ENCODE measurements at places on chromosomes 7 and 10.
A peak's percentile ranks its signal among the peaks of the same experiment; 100 is the strongest.

DNA sequence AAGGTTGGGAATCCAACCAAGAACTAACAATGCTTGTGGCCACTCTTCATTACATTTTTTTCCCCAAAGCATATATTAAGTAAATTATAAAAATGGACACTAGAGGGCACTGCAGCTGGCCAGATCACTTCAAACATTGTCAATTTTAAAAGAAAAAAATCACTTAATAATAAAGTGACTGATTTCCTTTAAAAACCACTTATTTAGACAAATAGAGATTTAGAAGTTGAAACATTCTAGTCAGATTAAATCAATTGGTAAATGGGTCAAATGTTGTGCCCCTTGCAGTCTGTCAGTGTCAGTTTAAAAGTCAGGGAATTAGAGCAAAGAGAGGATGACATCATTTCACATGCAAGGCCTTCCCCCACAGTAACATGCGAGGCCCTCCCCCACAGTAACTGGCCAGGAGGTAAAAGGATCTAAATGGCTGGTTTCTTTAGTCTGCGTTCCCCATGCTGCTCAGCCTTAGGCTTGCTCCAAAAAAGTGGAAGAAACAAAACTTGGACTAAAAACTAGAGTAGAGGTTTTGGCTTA, 177.9 kb downstream of the SKAP2 start:
- peak; percentile 71 for DNase-seq

DNA sequence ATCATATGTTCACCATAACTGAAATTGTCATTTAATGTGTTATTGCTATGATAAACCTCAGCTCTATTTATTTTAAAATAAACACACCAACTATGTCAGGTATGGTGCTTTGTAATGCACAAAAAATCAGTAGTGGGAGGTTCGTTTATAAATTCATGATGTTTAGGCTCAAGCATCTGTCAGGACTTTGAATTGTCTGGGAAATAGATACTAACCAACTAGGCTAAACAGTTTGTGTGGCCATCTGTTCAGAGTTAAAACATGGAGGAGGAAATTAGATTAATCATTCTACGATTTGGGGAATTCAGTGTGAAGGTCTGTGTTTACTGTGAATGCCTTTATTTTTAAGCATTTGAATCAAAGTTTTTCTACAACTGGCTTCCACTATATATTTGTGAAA, 212.6 kb upstream of the FZD8 start:
- DNase-seq: no peak

DNA sequence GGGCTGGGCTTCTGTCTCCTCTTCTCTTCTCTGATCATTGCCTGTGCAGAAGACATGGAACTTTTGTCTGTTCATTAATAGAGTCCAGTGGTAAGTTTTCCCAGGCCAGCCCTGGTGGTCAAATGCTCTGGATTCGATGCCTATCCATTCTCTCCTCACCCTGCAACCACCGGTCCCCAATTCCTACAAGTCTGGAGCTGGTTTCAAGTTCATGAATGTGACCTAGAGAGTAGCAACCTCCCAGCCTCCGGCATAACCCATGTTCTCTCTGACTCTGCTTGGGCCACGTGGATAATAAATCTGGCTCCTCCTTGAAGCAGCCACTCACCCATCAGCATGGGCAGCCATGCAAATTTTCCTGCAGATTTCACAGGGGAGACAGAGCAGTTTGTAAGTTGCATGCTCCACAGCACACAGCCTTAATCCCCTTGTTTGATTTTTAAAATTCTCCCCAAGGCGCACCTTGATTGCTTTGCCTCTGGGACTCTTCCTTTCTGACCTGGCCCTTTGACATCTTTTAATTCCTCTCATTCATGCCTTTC, 37.3 kb upstream of the PDZD8 start:
- DNase-seq: no peak

DNA sequence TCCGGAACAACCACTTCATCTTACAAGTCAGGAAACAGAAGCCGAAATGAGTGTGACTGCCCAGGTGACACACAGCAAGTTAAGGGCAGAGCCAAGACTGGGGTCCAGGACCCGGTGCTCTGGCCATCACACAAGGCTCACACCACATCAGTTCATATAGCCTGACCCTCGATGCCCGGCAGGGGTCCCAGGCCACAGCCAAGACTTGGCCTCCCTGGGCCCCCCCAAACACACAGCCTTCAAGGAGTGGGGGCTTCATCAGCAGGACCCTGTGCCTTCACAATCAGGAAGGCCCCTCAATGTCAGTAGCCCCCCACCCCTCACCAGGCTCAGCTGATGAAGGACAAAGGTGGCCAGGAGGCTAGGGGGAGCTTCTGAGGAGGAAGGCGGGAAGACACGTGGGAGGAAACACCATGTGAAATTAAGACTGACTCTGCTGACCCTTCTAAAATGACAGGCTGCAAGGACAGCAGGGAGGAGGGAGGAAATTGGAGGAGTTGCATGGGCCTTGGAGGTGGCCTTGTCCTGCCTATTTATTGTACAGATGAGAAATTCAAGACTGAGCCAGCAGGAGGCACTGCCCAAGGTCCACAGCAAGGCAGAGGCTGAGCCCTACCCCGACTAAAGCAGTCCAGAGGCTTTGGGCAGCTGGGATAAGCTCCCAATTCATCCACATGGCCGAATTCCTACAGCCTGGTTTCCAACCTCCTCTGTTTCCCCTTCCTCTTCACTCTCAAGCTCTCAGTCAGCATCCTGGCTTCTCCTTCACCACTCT, 216.1 kb upstream of the ZMIZ1 start:
- DNase-seq: peak; percentile 44

GRCh38 chr7:138388673-138389491, 71.2 kb upstream of the TRIM24 start:
- no peak for DNase-seq

DNA sequence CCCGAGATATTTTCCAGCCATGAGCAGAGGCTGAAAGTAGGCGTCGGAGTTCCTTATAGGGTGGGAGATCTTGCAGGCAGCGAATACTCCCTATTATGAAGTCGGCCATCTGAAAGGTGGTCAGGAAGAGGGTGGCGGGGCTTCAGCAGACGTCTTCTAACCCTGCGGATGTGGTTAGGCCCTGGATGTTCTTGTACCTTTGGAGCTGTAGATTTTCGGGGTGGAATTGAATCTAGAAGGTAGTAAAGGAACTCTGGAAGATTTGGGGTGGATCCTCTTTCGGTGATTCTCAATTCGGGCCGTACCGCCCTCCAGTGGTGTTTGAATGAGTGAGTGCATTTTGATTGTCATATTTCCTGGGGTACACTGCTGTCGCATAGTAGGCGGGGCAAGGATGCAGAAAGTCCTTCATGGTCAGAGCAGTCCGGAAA, 635 bp downstream of the NUP205 start:
- DNase-seq: peak; percentile 74

DNA sequence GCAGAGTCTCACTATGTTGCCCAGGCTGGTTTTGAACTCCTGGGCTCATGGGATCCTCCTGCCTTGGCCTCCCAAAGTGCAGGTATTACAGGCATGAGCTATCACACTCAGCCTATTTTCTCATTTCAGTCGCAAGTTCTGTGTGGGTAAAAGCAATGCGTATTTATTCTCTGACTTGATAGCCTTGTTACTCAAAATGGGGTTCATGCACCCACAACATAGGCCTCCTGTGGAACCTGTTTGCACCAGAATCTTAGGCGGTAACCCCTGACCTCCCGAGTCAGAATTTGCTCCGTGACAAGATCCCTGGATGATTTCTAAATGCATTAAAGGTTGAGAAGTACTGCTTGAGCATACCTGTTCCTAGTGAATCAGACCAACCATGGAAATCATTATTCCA, 7.3 kb downstream of the IL2RA start:
- no peak for DNase-seq

DNA sequence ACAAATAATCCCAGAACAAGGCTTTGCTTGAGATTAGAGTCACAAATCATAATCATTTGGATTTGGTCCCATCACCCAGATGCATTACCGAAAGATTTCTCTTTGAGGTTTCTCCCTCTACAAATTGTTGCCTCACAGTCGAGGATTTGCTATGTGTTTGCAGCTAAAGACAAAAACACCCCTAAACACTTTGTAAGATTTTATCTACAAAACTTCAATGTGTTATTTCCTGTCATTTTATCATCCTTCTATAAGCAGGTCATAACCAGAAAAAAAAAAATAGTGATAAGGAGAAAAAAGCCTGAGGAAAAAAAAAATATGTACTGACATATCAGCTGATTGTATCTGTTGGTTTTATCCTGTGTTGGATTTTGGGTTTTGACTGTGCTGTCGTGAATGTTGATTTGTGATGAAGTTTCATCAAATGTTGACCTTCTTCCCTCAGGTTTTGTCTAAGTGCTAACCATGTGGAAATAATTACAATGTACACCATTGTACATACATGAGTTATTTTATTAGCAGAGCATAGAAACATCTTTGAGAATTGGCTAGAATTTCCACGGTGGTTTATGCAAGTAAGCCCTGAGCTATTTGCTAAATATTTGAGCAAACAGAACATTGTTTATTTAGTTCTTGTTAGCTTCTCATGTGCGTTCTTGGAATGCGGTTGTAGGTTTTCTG, 274.4 kb downstream of the NEBL start:
- no peak for DNase-seq

DNA sequence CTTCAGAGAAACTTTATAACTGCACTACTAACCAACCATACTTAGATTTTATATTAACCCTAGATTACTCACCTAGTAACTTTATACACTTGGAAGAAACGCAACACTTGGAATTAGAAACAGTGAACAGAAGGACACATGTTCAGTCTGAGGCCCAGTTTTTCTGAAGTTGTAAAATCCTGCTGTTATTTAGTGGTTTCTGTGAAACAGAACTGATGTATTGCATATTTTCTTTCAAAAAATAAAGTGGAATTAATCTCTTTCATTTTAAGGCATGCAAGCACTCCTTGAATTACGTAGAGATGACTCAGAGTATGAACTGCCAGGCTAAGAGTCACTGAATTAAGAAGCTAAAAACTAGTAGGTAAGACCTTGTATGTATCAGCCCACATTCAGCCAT, 215.8 kb downstream of the SKAP2 start:
- peak; percentile 88 for DNase-seq

- DNase-seq: no peak
Measured at GRCh38 chr7:155870334-155871180, 58.3 kb upstream of the SHH start.

Data from ACHN (cell line).